Caco-2 (cell line): ENCODE measurements at places on chromosomes 7 and 10. TPM values are rescaled to one million over a fixed set of nuclear protein-coding genes. Genes with fewer than 3 reads are reported as not detected.

GRCh38 chr10:11602919-11603523 is 8.4 kb downstream of the USP6NL start:
- H3K27ac ChIP-seq = peak overlapping the region; percentile 39
- H3K27me3 ChIP-seq = no peaks in the 10 kb centered on the region
- H3K36me3 ChIP-seq = no peaks in the 10 kb centered on the region
- DNase-seq = no peak
- peaks cover 52% of the 10 kb centered on the region for H3K4me1 ChIP-seq
- no peak overlapping the region for H3K4me3 ChIP-seq

DNA sequence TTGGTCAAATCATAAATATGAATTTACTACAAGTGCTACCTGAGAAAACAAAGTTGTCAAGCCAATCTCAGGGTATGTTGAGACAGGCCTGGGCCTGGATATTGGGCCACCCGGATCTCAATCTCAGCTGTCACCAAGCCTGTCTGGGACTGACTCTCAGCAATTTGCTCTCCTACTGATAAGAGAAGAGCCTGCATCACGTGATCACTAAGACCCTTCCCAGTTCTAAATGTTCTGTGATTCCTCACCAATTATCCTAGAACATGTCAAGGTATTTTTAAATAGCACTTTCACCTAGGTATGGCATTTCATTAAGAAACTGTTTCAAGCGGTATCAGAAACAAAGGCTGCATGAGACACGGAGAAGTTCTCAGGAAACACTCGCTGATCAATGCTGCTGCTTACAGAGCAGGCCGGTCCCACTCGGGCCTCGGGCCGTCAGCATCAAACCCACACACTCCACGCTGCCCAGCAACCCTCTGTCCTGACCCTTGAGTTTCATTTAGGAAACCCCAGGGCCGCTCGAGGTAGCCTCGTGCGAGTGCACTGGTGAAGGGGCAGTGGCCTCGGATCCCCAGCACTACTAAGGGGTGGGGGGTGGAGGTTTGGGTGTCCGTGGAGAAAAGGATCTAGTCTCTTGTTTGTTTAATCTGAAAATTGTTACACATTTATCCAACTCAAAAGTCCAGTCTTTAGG is 4.1 kb downstream of the KLF6 start:
- H3K36me3 ChIP-seq = peaks cover 20% of the 10 kb centered on the region
- H3K27ac ChIP-seq = peak overlapping the region; percentile 16
- no peak for DNase-seq
- no peak overlapping the region for H3K4me3 ChIP-seq

The RBM20 gene
- 0.35 and 0.36 TPM in 2 replicates for total RNA-seq

- no peak for DNase-seq
- H3K36me3 ChIP-seq = no peaks in the 10 kb centered on the region
- H3K4me1 ChIP-seq = no peaks in the 10 kb centered on the region
- no peak overlapping the region for H3K27ac ChIP-seq
Measured at GRCh38 chr7:17580141-17580540, 281.7 kb downstream of the AHR start.

The LHFPL3 gene
- not detected in 2 replicates for total RNA-seq

DNA sequence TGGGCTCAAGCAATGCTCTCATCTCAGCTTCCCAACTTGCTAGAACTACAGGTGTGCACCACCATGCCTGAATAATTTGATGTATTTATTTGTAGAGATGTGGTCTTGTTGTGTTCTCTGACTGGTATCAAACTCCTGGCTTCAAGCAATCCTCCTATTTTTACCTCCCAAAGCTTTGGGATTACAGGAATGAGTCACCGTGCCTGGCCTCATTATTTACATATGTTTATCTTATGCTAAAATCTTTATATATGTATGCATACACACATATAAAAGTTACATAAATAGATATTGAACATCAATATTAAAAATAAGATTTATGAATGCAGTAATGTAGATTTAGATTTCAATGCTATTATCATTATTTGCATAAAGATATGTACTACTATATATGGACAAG is 1634.5 kb upstream of the LRRTM3 start:
- H3K27ac ChIP-seq = no peak overlapping the region
- H3K4me1 ChIP-seq = 0 out of 2 replicates have a peak, but pooled peaks cover 7% of the 10 kb centered on the region
- H3K36me3 ChIP-seq = no peaks in the 10 kb centered on the region

- H3K36me3 ChIP-seq = no peaks in the 10 kb centered on the region
- 0 out of 2 replicates have a peak, but pooled peaks cover 5% of the 10 kb centered on the region for H3K4me1 ChIP-seq
- no peak for DNase-seq
- H3K4me3 ChIP-seq = no peak overlapping the region
- H3K27me3 ChIP-seq = no peaks in the 10 kb centered on the region
- H3K27ac ChIP-seq = no peak overlapping the region
Measured at GRCh38 chr10:32445036-32445435, 904 bp upstream of the CCDC7 start.

DNA sequence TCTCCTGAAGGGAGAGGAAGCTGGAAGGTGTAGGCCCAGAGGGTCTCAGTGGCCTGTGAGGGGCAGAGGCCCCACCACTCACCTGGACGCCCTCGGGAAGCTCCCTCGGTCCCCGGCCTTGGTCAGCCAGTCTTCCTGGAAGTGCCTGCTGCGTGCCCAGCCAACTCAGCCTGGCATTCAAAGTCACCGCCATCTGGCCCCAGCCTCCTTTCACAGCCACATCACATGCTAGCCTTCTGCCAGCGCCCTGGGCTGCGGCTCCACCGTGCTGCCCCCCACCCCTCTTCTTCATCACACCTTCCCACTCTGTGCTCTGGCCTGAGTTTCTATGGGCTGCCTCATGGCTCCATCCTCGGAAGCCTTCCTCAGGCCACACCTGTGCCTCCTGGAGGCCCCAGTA is 98.0 kb downstream of the ZMIZ1 start:
- no peak overlapping the region for H3K27ac ChIP-seq
- DNase-seq = no peak
- H3K4me1 ChIP-seq = peaks cover 18% of the 10 kb centered on the region
- peaks cover 2% of the 10 kb centered on the region; the same call in 1 of the 2 replicates for H3K36me3 ChIP-seq
- no peaks in the 10 kb centered on the region for H3K27me3 ChIP-seq
- no peak overlapping the region for H3K4me3 ChIP-seq

DNA sequence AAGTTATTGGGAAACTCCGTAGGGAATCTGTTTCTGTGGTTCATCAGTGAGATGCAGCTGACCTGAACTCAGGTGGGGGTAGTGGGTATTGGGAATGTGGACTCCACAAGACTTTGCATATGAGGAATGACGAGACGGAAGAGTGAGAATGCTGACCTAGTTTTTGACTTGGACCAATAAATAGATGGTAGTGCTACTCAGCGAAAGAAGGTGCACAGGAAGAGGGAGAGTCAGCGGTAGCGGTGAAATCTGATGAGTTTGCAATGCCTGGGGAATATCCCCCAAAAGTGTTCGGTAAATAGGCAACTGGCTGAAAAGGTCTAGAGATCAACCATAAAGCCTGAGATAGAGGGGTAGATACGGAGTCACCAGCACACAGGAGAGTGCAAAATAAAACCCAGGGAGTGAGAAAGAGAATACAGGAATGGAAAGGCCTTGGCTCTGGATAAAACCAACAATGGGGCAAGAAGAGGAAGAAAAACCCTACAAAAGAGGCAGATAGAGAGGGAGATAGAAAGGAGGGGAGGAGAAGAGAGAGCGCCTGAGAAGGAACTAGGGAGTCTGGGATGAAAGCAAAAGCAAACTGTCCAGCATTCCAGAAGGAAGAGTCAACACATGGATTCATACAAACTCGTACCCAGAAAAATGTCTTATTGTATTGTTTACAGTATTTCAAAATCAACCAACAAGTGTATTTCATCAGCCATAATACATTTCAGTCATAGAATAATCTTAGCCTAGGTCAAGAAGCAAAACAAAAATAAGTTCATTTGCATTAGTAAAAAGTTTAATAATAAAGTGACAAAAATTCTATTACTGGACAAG is 5.4 kb downstream of the ARHGAP21 start:
- peak; percentile 29 for DNase-seq
- H3K27ac ChIP-seq = no peak overlapping the region
- H3K4me1 ChIP-seq = peaks cover 43% of the 10 kb centered on the region

DNA sequence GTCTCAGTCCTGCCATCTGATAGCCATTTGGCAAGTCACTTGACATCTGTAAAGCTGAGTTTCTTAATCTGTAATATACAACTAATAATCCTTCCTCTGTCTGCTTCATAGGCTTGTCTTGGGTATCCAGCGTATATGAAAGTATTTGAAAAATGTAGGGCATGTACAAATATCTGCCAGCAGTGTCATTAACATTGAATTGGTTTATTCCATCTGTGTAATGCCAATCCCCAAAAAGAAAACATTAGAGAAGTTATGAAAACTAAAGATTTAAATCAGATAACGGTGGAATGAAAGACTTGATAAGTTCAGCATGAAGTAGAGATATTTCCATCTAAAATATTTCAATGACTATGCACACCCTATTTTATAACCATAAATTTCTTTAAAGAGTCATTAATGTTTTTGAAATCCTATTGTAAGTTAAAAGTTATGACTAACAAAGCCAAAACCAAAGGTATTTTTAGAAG is 9.8 kb upstream of the RTKN2 start:
- DNase-seq = no peak
- H3K4me3 ChIP-seq = no peak overlapping the region
- no peak overlapping the region for H3K27ac ChIP-seq
- peaks cover 11% of the 10 kb centered on the region for H3K4me1 ChIP-seq
- no peaks in the 10 kb centered on the region for H3K27me3 ChIP-seq

DNA sequence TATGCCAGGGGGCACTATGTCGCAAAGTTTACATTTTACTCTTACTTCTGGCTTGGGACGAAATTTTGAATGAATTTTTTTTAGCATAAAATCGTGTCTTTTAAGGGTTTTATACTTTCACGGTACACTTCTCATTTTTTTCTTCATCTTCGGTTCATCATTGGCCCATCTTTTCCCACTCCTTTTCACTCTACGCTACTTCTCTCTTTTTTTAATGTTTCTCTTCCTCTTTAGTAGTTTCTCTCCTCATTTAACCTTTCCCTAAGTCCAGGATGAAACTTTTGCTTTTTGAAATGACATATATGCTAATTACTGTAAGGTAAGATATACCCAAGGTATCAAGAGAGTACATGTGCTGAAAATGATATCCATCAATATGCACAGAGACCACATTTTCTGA is 39.5 kb downstream of the C7orf33 start:
- H3K27ac ChIP-seq = no peak overlapping the region
- peaks cover 16% of the 10 kb centered on the region; the same call in 1 of the 2 replicates for H3K4me1 ChIP-seq
- H3K4me3 ChIP-seq = no peak overlapping the region
- DNase-seq = no peak
- H3K27me3 ChIP-seq = no peaks in the 10 kb centered on the region

DNA sequence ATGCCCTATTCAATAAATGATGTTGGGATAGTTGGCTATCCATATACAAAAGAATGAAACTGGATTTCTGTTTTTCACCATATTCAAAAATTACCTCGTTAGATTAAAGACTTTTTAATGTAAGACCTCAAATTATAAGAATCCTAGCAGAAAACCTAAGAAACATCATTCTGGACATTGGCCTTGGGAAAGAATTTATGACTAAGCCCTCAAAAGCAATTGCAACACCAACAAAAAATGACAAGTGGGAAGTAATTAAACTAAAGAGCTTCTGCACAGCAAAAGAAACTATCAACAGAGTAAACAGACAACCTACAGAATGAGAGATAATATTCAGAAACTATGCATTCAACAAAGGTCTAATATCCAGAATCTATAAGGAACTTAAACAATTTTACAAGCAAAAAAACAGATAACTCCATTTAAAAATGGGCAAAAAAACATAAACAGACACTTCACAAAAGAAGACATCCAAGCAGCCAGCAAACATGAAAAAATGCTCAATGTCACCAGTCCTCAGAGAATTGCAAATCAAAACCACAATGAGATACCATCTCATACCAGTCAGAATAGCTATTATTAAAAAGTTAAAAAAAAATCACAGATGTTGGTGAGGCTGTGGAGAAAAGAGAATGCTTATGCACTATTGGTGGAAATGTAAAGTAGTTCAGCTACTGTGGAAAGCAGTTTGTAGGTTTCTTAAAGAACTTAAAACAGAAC is 309.8 kb downstream of the AHR start:
- no peaks in the 10 kb centered on the region for H3K36me3 ChIP-seq
- no peak overlapping the region for H3K4me3 ChIP-seq
- DNase-seq = peak; percentile 13
- H3K4me1 ChIP-seq = peaks cover 10% of the 10 kb centered on the region
- peak overlapping the region; percentile 44 for H3K27ac ChIP-seq
- H3K27me3 ChIP-seq = no peaks in the 10 kb centered on the region

The BHLHA15 gene
- total RNA-seq = 3.4 and 3.6 TPM in 2 replicates

GRCh38 chr10:114311023-114311422 is 72.0 kb downstream of the VWA2 start:
- H3K27ac ChIP-seq = no peak overlapping the region
- no peaks in the 10 kb centered on the region for H3K27me3 ChIP-seq
- no peaks in the 10 kb centered on the region for H3K4me1 ChIP-seq
- peak; percentile 12 for DNase-seq
- H3K36me3 ChIP-seq = no peaks in the 10 kb centered on the region

The SPDYE5 gene
- total RNA-seq = not detected in 2 replicates

GRCh38 chr7:41391818-41392217 is 311.1 kb downstream of the INHBA start:
- no peak for DNase-seq
- no peaks in the 10 kb centered on the region for H3K36me3 ChIP-seq
- no peaks in the 10 kb centered on the region for H3K4me1 ChIP-seq
- no peaks in the 10 kb centered on the region for H3K27me3 ChIP-seq
- H3K27ac ChIP-seq = no peak overlapping the region

The MLXIPL gene
- total RNA-seq = 15.6 and 19.8 TPM in 2 replicates

DNA sequence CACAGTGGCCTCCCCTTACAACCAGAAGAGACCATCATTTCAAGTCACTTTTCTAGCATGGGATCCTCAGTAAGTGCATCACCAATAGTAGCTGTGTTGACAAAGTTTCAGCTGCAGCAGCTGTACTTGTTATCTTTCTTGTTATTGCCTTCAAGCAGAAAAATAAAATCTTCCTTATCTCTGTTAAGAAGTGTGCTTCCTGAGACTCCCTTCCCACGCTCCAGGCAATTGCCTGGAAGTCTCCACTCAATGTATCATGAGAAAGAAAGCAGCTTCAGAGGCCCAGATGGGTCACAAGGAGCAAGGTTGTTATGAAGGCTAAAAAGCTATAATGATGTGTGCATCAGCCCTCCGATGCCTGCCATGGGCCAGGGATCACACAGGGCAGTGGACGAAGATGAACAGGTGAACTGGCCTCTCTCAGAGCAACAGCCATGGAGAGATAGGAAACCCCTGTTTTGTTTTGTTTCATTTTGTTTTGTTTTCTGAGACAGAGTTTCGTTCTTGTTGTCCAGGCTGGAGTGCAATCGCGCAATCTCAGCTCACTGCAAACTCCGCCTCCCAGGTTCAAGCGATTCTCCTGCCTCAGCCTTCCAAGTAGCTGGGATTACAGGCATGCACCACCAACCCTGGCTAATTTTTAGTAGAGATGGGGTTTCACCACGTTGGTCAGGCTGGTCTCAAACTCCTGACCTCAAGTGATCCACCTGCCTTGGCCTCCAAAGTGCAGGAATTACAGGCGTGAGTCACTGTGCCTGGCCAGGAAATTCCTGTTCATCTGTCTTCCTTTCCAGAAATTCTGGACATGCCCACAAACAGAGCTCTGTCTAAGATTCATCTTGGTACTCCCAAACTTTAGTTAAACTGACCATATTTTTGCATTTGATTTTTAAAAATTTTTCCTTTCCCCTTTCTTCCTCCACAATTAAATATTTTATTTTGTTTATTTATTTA is 340.5 kb downstream of the TNS3 start:
- no peaks in the 10 kb centered on the region for H3K36me3 ChIP-seq
- H3K4me1 ChIP-seq = no peaks in the 10 kb centered on the region
- H3K27ac ChIP-seq = no peak overlapping the region
